ENCODE measurements at places on chromosomes 6 and 20.

DNA sequence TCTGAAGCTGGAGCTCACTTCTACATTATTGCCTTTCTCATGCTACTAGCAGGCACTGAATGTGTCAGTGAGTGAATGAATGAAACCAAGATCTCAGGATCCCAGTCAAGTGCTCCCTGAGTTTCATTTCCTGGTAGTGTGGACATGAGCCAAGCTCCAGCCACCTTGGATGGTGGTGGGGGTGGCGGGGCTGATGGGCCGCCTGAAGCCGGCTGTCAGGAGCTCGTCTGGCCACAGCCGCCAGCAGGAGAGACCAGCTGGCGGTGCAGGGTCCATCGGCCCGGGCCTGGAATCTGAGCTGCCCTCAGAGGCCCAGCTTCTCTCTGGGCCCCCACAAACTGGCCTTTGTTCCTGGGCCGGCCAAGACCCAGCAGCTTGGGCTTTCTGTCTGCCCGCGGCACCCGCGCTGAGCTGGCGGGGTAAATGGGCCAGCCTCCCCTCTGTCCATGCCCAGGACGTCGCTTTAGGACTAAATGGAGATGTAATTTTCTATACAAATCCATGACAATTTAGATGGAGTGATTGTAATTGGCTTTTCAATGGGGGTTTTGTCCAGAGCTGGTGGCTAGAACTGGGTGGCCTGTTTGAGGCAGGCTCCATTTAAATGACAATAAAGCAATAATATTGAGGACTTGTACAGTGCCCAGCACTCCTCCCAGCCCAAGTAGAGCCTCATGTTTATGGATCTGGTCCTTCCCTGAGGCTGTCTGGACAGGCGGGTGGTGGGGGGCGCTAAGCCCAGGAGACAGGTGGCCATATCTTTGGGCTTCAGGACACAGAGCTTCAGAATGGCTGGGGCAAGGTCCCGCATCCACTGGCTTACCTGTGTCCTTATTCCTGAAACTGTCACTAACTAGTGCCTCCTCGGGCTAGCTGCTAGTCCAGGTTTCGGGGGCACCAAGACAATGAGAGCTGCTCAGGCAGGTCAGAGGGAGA, 43.5 kb downstream of the NOL4L start:
- DNase-seq = no peak

GRCh38 chr20:63430891-63431290, 41.6 kb downstream of the KCNQ2 start:
- DNase-seq = no peak

GRCh38 chr20:51376111-51376510, 166.4 kb downstream of the NFATC2 start:
- DNase-seq = no peak

DNA sequence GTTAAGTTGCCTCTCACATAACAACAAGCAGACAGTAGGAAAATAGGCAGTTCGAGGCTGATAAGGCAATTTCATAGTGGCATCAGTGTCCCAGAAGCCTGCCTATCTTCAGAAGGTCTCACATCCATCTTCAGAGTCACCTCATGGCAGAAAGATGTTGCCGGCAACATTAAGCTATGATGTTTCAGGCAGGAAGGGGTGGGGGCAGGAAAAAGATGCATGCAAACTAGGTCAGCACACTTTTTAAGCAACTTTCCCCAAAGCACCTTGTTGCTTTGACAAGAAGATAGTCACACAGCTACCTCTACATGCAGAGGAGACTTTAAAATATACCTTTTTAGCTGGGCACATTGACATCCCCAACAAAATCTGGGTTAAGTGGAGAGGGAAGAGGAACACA, 43.2 kb upstream of the SMIM8 start:
- DNase-seq = no peak

GRCh38 chr20:38747495-38748096, 664 bp upstream of the ACTR5 start:
- no peak for DNase-seq
